AG04449 (cell line): ENCODE measurements at places on chromosomes 1 and 21.

- DNase-seq = no peak
Measured at GRCh38 chr1:2867087-2867425, 65.6 kb upstream of the TTC34 start.

DNA sequence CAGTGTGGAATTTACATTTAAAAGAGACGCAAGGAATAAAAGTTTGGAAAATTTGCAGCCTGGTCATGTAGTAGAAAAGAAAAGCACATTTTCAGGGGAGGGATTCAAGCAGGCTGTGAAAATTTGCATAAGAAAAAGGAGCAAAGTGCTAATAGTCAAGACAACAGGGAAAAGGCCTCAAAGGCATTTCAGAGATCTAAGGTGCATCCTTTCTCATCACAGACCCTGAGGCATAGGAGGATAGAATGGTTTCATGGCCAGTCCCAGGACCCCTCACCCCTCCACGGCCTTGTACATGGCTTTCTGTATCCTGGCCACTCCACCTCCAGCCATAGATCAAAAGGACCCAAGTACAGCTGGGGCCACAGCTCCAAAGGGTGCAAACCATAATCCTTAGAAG, 380.5 kb upstream of the BRINP3 start:
- no peak for DNase-seq

GRCh38 chr21:29638761-29639327, 301.0 kb downstream of the GRIK1 start:
- DNase-seq = no peak

DNA sequence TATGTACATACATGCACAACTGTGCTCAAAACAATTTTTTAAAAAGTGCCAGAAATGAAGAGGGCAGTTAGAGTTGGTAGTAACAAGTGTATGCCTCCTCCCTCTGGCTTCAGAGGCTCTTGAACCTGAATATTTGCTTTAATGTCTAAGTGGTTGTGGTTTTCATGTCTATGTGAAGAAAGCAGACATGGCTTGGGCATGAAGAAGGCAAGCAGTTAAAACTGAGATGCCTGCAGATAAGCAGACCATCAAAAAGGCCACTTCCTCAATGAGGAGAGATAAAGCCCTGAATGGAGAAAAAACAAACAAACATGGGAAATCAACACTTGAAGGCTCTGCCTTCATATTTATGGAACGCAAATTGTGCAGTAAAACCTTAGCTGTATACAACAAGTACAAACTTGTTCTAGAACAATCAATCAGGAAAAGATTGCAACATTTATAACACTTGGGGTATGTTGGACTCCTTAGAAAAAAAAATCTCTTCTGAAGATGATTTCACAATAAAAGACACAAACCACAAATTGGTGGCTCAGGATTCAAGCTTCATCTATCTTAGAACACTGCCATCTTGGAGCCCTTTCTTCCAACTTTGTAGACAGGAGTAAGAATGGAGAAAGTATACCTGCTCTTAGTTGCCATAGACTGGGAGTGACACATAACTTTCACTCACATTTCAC, 52.7 kb upstream of the PLA2G4A start:
- DNase-seq = no peak

- DNase-seq = no peak
Measured at GRCh38 chr1:116306840-116307442, 66.1 kb upstream of the ATP1A1 start.

DNA sequence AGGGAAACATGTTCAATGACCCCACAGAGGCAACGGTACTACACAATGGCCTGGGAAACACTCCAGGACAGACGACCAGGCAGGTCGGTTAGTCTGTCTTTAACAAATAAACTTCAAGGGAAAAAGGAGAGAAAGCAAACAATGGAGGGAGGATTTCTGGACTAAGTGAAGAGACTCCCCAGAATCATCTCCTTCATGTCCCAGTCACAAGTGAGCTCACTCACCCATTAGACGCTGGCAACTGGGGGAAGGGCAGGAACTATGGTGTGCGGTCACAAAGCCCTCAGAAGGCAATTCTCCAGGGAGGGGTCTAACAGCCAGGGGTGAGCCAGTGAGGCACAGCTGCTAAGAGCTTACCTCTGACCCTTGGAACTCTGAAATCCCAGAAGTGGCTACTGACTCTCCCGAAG, 55.7 kb upstream of the NADK start:
- no peak for DNase-seq

DNA sequence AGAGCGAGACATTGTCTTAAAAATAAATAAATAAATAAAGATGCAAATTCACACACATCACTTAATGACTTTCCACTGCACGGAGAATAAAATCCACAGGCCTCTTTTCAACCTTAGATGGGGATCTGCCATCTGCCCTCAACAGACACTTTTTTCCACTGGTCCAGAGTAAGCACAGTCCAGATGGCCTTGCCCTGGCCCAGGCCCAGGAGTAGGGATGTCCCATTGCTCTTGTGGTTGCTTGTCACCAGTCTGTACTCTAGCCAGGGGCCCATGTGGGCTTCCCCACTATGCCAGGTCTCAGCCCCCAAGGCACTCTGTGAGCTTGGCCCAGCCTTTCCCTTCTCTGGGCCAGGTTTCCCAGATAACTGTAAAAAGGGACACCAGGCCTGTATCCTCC, 17.4 kb downstream of the PLOD1 start:
- DNase-seq = no peak

DNA sequence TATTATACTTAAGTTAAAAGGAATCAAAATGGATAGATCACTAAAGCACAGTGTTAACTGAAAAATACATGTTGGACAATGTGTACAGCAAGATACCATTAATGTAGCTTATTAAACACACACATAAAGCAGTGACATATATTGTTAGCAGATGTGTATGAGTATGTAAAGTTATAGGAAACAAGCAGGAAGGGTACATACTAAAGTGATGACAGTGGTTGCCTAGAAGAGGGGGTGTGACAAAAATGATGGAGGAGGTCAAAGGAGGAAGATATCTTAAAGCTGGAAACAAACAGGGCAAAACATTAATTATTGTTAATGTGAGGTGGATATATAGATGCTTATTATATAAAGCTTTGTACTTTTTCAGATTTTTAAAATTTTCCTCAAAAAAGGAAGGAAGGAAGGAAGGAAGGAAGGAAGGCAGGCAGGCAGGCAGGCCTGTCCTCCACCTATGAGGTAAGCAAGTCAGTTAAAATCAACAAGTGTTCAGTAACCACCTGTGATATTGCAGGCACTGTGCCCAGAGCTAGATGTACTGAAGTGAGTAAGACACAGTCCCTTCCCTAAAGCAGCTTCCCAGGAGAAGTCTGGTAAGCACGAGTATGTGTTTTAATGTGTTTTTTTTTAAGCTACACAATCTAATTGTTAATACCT, 252.9 kb upstream of the NR5A2 start:
- DNase-seq = peak; percentile 9

- DNase-seq = no peak
Measured at GRCh38 chr1:160637065-160637464, 9.8 kb downstream of the SLAMF1 start.

GRCh38 chr21:39346206-39346605, 2.7 kb downstream of the HMGN1 start:
- DNase-seq = no peak

GRCh38 chr21:38879912-38880576, 74.3 kb downstream of the ETS2 start:
- DNase-seq = no peak

DNA sequence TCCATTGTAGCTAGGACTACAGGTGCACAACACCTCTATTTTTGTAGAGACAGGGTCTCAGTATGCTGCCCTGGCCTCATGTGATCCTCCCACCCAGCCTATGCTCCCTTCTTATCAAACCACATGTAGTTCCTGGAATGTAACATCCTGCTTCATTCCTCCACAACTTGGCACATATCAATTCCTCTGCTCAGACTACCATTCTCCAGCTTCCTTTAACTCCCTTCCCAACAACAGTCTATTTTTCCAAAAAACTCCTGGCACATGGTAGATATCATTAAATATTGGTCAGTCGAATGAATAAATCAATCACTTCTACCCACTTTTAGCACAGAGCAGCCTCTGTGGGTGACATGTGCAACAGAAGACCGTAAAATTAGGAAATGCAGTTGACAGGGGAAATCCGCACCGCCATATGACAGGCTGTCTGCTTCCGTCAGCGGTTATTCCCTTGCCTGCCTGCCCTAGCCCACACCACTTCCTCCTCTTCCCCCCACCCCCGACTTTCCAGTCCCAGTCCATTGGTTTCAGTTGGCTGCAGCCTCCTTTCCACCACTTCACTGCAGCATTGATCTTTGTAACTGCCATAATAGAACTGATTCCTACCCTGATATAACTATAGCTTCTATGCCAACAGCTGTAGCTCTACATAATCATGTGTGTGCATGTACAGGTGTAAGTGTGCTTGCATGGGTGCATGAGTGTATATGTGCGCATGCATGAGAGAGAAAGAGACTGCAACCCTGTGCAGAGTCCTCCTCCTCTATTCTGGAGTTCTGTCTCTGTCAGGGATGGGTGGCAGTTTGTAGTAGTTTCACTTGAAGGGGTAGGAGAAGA, 6.8 kb upstream of the AKR1A1 start:
- DNase-seq = no peak

DNA sequence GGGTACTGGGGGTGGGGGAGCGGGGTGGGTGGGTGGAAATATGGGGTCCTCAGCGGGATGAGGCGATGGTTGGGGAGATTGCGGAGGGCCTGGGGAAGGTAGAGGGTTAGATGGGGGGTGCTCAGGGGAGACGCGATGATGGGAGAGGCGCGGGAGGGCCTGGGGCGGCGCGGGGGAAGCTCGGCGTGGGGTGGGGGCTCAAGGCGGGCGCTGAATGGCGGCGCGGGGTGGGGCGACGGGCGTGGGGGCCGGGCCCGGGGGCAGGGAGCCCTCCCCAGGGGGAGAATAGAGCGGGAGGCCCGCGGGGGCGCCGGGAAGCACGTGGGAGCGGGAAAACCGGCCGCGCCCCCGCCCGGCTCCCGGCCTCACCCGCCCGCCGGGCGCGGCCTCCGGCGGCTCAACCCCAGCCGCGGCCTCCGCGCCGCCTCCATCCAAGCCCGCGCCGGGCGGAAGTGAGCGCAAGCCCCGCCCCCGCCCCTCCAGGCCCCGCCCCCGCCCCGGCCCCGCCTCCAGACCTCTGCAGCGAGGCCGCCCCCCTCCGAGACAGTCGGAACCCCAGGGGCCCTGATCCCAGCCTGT, at the start of gene FAAP20:
Gene FAAP20, minus strand, starts transcription at position 454 of the 579 bp plus-strand sequence. Its CDS starts 23 bp downstream, at position 431.
- DNase-seq = no peak

DNA sequence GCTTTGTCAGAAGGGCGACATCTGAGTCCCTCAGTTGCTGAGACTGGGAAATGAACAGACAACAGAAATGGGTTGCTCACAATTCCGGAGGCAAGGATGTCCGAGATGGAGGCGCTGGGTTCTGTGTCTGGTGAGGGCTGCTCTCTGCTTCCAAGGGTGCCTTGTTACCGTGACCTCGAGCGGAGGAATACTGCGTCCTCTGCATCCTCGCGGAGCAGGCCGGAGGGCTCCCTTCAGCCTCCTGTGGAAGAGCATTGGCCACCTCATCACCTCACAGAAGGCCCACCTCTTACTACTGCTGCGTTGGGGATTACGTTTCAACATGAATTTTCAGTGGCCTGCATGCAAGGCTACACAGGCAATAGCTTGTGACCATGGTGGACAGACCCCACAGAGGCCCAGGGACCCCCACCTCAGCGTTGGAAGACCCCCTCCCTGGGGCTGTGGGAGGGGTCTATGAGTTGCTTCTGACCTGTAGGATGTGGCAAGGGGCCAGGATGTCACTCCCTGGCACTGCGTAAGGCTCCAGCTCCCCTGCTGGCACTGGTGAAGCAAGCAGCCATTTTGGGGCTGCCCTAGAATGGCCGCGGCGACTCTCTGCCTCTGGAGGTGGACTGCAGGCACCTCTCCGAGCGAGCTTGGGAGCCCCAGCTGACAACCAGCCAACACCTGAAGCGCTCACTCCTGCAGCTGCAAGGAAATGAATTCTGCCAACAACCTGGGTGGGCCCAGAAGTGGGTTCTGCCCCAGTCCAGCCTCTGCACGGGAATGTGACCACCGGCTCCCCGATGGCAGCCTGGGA, 36.3 kb upstream of the COL6A1 start:
- DNase-seq = no peak

DNA sequence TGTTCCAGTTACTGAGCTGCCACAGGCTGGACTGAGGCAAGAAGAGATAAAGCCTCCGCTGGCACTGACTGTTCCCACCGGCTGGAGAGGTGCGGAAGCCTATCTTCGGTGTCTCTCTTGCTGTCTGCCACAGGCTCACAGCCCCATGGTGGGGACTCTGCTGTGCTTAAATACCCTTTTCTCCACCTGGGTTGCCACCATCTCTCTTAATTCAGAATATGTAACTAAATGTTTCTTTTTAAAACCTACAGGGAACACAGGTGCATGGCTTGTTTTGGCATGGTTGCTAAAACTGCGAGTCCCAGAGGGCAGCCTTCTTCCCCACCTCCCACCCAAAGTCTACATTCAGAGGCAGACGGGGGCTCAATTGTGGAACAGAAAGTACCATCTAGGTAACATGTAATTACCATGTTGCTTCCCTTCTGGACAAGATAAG, 8.1 kb upstream of the LBR start:
- no peak for DNase-seq

DNA sequence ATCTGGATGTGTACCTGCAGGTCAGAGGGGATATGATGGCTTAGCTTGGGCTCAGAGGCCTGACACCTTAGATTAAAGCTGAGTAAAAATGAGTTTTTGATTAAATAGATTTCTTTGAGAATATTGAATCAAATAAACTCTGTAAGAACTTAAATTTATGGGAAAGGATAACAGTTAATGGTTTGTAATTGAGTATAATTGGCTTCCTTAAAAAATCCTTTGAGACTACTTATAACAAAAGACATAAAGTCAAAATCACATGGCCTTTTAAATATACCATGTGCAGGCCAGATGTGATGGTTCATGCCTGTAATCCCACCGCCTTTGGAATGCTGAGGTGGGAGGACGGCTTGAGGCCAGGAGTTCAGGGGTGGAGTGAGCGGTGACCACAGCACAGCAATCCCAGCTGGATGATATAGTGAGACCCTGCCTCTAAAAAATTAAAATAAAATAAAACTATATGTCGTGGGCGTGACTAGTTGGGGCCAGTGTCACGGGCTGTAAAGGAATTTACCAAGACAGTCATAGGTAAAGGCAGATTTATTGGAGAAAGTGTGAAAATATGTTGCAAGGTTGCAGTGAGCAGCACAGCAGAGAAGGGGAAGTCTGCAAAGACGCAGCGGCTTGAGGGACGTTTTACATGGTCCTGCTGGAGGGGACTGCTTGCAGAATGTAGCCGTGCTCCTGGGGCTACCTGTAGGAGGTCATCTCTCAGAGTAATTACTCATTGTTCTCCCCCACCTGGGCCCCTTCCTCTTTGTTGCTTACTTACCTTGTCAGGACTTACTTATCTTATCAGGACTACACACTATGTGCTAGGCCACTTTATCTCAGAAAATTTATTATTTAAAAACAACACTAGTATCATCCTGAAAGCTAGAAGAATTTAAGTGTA, 122.3 kb downstream of the ZMYM4 start:
- DNase-seq = no peak

- DNase-seq = no peak
Measured at GRCh38 chr1:32977546-32978087, 13.0 kb upstream of the RNF19B start.

DNA sequence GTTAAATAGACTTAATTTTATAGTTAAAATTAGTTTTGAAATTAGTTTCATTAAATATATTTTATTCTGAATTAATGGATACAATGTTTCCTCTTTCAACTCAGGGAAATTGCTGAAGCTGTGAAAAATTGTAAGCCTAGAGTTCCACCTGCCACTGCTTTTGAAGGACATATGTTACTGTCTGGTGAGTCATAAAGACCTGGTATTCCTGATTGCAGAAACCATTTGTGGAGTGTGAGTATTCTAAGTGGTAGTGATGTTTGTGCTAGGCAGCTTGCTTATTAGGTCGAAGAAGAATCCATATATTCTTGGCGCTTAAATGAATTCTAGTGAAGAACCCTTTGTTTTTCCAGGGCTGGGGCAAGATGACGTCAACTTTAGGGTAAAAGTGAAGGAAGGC, 34.0 kb downstream of the MTR start:
- no peak for DNase-seq
